ENCODE measurements at places on chromosomes 4 and X.

- H3K4me3 ChIP-seq: no peak overlapping the region
- DNase-seq: no peak
- no peak overlapping the region for H3K27ac ChIP-seq
Measured at GRCh38 chrX:20973038-20973437, 401.2 kb upstream of the CNKSR2 start.

- H3K4me1 ChIP-seq: peaks cover 33% of the 10 kb centered on the region
- peak; percentile 62 for DNase-seq
Measured at GRCh38 chr4:1249731-1250526, 999 bp upstream of the CTBP1 start.

GRCh38 chrX:119763836-119764387, 5.5 kb downstream of the SOWAHD start:
- peaks cover 14% of the 10 kb centered on the region for H3K27me3 ChIP-seq
- no peak overlapping the region for H3K4me3 ChIP-seq
- no peak for DNase-seq
- no peaks in the 10 kb centered on the region for H3K36me3 ChIP-seq
- peak overlapping the region; percentile 92 for H3K27ac ChIP-seq

DNA sequence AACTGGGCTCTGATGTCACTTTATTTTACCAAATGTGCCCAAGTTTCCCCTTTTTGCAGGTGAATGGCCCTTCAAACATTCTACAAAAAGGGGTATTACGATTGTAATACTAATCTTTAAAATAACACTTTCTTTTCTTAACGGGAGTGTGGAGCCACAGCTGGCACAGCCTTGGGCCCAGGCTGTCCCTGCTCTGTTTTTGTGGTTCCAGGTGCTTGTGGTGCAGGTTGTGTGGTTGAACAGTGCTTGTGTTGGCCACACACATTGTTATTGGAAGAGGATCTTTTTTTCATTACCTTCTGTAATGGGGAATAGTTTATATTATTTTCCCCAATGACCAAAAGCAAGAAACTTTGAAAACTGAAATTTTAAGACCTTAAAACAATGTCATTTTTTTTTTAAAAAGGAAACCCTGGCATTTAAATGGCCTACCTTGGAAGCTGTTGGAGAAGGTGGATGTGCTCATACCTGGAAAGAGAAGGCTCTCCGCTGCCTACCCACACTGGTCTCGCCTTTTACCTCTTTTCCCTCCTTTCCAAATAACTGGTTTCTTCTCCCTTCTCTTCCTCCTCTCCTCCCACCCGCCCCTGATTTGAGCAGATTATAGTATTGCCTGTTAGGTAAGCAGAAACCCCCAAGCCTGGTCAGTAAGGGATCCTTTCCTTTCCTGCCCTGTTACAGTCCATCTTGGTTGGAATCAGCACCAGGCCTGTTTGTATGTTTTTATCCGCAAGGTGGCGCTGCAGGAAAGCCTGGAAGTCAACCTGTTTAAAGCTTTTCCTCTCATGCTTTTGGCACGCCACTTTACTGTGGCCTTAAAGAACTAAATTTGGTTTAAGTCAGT, 28.6 kb downstream of the HADH start:
- H3K27me3 ChIP-seq: no peaks in the 10 kb centered on the region
- H3K36me3 ChIP-seq: peaks cover 56% of the 10 kb centered on the region
- H3K27ac ChIP-seq: no peak overlapping the region
- no peaks in the 10 kb centered on the region for H3K4me1 ChIP-seq
- H3K4me3 ChIP-seq: no peak overlapping the region

GRCh38 chr4:120218981-120219380, 152.3 kb upstream of the MAD2L1 start:
- H3K4me3 ChIP-seq: no peak overlapping the region
- no peaks in the 10 kb centered on the region for H3K27me3 ChIP-seq
- no peaks in the 10 kb centered on the region for H3K36me3 ChIP-seq
- no peak for DNase-seq

- H3K27me3 ChIP-seq: no peaks in the 10 kb centered on the region
- peak overlapping the region; percentile 81 for H3K4me3 ChIP-seq
- peak overlapping the region; percentile 46 for H3K27ac ChIP-seq
Measured at GRCh38 chrX:107675823-107676555, 47.7 kb downstream of the PRPS1 start.

- H3K4me3 ChIP-seq: no peak overlapping the region
- no peaks in the 10 kb centered on the region for H3K36me3 ChIP-seq
- H3K4me1 ChIP-seq: peaks cover 2% of the 10 kb centered on the region
- no peaks in the 10 kb centered on the region for H3K27me3 ChIP-seq
- peak; percentile 78 for DNase-seq
Measured at GRCh38 chr4:138898282-138898681, 117.3 kb upstream of the NOCT start.

- peaks cover 2% of the 10 kb centered on the region for H3K4me1 ChIP-seq
- H3K27ac ChIP-seq: no peak overlapping the region
- peaks cover 9% of the 10 kb centered on the region for H3K27me3 ChIP-seq
- DNase-seq: peak; percentile 64
Measured at GRCh38 chr4:38591617-38592337, 72.2 kb upstream of the KLF3 start.

DNA sequence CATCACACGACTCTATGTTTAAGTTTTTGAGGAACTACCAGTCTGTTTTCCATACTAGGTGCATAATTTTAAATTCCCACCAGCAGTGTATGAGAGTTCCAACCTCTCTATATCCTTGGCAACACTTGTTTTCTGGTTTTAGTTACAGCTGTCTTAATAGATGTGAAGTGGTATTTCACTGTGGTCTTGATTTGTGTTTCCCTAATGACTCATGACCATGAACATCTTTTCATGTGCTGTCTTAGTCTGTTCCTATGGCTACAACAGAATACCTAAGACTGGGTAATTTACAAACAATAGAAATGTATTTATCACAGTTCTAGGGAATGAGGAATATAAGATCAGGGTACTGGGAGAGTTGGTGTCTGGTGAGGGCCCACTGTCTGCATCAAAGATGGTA, 51.5 kb upstream of the GPR78 start:
- H3K4me1 ChIP-seq: peaks cover 19% of the 10 kb centered on the region
- H3K27me3 ChIP-seq: peaks cover 2% of the 10 kb centered on the region
- H3K27ac ChIP-seq: no peak overlapping the region
- H3K4me3 ChIP-seq: no peak overlapping the region
- H3K36me3 ChIP-seq: no peaks in the 10 kb centered on the region

DNA sequence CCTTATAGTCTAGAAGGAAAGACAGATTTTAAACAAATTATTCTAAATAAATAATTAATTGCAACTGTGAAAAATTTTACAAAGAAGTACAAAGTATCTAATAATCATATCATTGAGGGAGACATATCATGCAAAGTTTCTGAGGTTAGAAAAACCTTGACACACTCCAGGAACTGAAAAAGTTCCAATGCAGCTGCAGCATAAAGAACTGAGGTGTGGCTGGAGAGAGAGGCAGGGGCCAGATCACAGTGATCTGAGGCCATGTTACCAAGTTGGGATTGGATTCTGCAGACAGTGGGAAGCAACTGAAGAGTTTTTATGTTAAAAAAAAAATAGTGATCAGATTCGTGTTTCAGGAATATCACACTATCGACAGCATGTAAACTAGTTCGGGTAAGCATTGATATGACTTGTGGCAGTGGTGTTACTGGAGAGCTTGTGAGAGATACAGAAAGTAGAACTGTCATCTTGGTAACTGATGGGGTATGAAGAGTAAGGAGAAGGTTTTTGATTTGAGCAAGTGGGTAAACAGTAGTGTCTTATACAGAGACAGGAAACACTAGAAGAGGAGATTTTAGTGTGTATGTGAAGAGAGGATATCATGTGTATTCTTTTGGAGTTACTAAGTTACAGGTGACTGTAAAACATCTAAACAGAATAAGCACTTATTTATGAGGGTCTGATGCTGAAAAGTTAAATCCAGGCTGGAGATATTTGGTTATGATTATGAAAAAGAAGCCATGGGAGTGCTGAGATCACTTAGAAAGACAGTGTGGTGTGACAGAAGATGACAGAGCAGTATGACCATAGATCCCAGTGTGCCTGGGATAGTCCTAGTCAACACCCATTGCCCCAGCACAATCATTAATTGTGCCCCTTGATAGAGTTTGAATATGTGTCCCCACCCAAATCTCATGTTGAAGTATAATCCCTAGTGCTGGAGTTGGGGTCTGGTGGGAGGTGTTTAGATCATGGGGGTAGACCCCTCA, 15.6 kb upstream of the SPRY1 start:
- H3K27me3 ChIP-seq: no peaks in the 10 kb centered on the region
- H3K36me3 ChIP-seq: no peaks in the 10 kb centered on the region
- no peak overlapping the region for H3K4me3 ChIP-seq
- no peak overlapping the region for H3K27ac ChIP-seq
- no peak for DNase-seq

DNA sequence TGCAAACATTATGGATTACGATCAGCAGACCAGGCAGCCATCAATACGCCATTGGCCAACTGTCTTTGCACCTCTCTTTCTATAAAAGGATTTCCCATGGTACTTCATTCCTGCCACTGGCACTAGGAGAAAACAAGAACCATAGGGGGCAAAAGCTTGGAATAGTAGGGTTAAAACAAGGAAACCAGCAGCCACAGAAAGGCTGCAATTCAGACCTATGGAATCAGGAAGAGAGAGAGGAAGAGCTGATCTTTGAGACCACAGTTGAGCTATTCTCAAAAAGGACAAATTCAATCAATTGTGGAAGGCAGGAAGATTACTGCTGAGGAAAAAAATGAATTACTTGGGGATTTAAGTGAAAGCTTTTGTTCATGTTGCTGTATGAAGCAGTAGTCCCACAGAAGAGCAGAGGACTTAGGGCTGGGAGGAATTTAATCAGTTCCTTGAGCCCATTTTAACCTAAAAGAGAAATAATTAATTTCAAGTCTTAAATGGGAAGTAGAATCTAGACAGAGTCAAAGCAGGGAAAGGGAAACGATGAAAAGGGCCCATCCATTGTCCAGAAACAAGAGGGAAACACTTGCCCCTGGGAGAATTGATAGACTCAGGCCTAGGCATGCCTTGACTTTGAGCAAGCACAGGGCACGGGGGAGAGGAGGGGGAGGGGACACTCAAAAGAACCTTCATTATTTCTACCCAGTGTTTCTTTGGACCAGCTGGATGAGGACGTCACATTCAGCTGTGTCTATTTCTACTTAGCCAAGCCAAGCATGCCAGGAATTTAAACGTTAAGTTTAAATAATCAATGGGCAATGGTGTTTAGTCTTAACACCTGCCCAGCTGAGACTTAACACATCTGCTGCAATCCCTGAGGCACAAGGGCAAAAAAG, 50.7 kb downstream of the SCD5 start:
- no peaks in the 10 kb centered on the region for H3K27me3 ChIP-seq
- peak overlapping the region; percentile 69 for H3K27ac ChIP-seq
- H3K4me1 ChIP-seq: peaks cover 20% of the 10 kb centered on the region
- peak; percentile 28 for DNase-seq
- H3K4me3 ChIP-seq: no peak overlapping the region

GRCh38 chr4:113397114-113397701, 347.8 kb downstream of the ANK2 start:
- no peaks in the 10 kb centered on the region for H3K27me3 ChIP-seq
- no peaks in the 10 kb centered on the region for H3K36me3 ChIP-seq
- peak; percentile 14 for DNase-seq
- H3K4me3 ChIP-seq: no peak overlapping the region

DNA sequence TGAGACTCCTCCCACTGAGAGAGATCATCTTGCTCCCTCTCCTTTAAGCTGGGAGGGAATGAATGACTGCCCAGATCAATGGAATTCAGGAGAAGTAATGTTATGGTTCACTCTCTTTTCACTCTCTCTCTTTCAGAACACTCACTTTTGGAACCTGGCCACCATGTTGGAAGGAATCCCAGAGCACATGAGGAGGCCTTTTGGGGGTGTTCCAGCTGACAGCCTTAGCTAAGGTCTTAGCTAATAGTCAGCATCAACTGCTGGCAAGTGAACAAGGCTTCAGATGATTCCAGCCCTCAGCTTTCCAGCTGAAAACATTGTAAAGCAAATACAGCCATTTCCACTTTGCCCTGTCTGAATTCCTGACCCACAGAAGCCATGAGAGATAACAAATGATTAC, 124.0 kb upstream of the CLNK start:
- DNase-seq: no peak
- no peaks in the 10 kb centered on the region for H3K4me1 ChIP-seq
- no peaks in the 10 kb centered on the region for H3K36me3 ChIP-seq
- no peak overlapping the region for H3K27ac ChIP-seq
- no peaks in the 10 kb centered on the region for H3K27me3 ChIP-seq
- no peak overlapping the region for H3K4me3 ChIP-seq

DNA sequence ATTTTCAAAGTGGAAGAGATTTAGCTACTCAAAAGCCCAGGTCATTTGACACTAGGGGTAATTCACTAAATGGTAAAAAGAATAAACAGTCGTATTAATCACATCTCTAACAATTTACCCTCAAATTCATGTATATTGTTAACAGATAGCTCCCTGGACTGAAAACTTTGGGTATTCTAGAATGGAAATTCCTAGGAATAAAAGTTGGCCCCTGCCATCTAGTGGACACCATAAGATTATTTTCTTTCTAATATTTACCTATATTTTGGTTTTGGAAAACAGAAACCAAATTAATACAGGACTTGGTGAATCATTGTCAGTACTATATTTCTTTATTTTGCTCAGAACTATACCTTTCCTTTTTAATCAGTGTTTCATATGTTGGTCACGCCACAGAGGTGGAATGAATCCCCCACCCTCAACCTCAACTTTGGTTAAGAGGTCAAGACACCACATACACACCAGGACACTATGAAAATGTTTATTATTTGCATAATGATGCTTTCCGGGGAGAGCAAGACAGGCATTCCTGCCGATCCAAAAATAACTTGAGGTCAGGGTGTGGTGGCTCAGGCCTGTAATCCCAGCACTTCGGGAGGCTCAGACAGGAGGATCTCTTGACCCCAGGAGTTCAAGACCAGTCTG, 96.2 kb upstream of the APOOL start:
- H3K27me3 ChIP-seq: no peaks in the 10 kb centered on the region
- no peak overlapping the region for H3K27ac ChIP-seq
- H3K4me1 ChIP-seq: no peaks in the 10 kb centered on the region
- H3K4me3 ChIP-seq: no peak overlapping the region
- DNase-seq: peak; percentile 3
- H3K36me3 ChIP-seq: no peaks in the 10 kb centered on the region

- H3K36me3 ChIP-seq: no peaks in the 10 kb centered on the region
- no peak overlapping the region for H3K27ac ChIP-seq
- H3K27me3 ChIP-seq: no peaks in the 10 kb centered on the region
- H3K4me1 ChIP-seq: peaks cover 1% of the 10 kb centered on the region
- DNase-seq: no peak
- no peak overlapping the region for H3K4me3 ChIP-seq
Measured at GRCh38 chr4:145566768-145567167, 52.4 kb upstream of the MMAA start.

DNA sequence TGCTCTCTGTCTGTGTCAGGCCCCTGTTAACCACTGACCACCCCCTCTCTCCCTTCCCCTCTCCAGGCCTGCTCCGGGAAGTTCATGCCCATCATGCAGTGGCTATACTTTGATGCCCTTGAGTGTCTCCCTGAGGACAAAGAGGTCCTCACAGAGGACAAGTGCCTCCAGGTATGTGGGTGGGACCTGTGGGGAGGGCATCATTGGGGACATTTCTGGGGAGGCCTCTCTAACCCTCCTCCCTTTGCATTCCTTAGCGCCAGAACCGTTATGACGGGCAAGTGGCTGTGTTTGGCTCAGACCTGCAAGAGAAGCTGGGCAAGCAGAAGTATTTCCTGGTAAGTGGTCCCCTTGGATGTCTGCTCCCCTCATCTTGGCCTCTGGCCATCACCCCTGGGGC, 9.2 kb downstream of the UBA1 start:
- DNase-seq: no peak
- no peak overlapping the region for H3K4me3 ChIP-seq
- no peak overlapping the region for H3K27ac ChIP-seq
- no peaks in the 10 kb centered on the region for H3K27me3 ChIP-seq
- H3K4me1 ChIP-seq: peaks cover 12% of the 10 kb centered on the region

GRCh38 chrX:3788494-3789233, 75.2 kb upstream of the PRKX start:
- no peak overlapping the region for H3K4me3 ChIP-seq
- no peaks in the 10 kb centered on the region for H3K4me1 ChIP-seq
- no peak overlapping the region for H3K27ac ChIP-seq
- peaks cover 7% of the 10 kb centered on the region for H3K27me3 ChIP-seq
- no peak for DNase-seq
- no peaks in the 10 kb centered on the region for H3K36me3 ChIP-seq

Measured in mesenchymal stem cell (in vitro differentiated cells and primary cell).